ENCODE measurements at places on chromosomes 6 and 20. TPM values are rescaled to one million over a fixed set of nuclear protein-coding genes. Genes with fewer than 3 reads are reported as not detected.

Gene HCRTR2
- not detected for total RNA-seq

Gene LTA
- total RNA-seq = not detected

Gene NHLRC1
- total RNA-seq = 3.0 TPM

Gene SLC24A3
- 0.57 TPM for total RNA-seq

Gene THEMIS
- total RNA-seq = under 0.01 TPM
